ENCODE measurements at places on chromosomes 11 and 22.

DNA sequence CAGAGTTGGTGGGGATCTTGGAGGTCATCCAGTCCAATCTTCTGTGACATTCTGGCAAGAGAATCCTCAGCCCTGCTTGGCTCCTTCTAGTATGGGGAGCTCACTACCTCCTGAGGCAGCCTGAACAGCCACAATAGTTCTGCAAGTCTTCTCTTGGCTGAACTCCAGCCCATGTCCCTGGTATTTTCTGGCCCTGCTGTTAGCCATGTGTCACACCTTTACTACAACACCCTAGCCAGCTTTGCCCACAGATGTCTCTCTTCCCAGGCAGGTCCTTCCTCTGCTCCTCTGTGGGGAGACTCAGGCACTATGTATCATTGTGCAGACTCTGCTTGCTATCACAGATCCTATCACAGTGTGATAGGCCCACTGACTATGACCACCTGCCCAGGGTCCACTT is 297.7 kb downstream of the CTTN start:
- no peak for DNase-seq

- no peak for DNase-seq
These were observed 147.4 kb upstream of the SNX19 start for GRCh38 chr11:131063638-131064037.

- DNase-seq, result no peak
These were observed 170.0 kb downstream of the NCAM1 start for GRCh38 chr11:113131036-113131775.

DNA sequence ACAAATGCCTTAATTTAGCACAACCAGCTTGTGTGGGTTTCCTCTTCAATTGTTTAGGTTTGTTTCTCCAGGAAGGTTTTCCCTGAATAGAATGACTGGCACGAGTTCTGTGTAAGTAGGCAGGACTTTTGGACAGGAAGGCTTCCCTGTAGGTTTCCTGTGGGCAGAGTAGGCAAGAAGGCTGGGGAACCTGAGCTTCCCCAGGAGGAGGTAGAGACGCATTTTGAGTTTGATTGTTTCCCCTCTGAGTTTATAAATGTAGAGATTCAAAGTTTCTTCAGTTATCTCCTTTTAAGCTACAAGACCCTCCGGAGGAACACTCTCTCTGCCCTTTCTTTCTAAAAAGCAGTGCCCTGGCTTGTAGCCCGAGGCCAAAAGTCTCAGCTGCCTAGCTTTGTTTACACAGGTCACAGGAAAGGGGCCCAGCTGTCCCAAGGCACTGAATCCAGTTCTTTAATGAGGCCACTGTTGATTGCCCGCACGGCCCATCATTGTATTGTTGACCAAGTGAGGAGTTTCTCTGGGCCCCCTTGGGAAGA is 66.6 kb upstream of the RDX start:
- peak; percentile 16 for DNase-seq

GRCh38 chr22:38124236-38124974 is 13.9 kb upstream of the BAIAP2L2 start:
- no peak for DNase-seq

GRCh38 chr22:41746567-41747400 is 47.5 kb downstream of the MEI1 start:
- peak; percentile 57 for DNase-seq

DNA sequence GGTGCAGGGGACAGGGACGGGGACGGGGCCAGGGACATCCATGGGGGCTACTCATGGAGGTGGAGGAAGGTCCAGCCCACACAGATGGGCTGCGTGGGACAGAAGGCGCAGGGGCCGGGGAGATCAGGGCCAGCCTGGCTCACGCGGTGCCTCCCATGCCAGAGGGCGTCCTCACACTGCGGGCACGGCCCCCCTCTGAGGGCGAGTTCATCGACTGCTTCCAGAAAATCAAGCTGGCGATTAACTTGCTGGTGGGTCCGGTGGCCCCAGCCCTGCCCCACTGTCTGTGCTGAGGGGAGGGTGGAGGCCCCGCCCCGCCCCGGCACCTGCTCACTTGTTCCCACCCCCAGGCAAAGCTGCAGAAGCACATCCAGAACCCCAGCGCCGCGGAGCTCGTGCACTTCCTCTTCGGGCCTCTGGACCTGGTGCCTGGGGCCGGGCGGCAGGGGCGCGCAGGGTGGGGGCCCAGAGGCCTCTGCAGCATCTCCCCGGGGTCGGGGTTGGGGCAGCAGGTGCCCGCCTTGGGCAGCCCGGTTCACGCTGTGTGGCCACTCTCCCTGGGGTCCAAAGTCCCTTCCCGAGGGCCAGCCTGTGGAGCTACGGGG is 15.8 kb downstream of the EPS8L2 start:
- no peak for DNase-seq
